ENCODE measurements at places on chromosomes 3 and 15.

GRCh38 chr3:186617036-186617946 lies 4.4 kb downstream of the AHSG start:
- DNase-seq, result peak; percentile 98

DNA sequence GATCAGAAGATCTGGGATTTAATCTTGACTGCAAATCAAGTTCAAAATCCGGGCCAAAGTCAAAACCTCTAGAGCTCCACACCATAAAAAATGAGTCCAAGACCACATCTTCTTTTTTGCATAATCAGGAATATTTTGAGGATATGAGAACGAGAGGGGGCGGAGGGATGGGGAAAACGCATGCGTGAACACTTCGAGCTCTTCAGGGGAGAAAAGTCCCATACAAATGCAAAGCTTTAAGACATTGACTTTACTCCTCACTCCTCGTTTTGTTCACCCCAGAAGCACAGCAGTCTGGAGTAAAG lies 68.2 kb downstream of the SUMF1 start:
- no peak for DNase-seq

DNA sequence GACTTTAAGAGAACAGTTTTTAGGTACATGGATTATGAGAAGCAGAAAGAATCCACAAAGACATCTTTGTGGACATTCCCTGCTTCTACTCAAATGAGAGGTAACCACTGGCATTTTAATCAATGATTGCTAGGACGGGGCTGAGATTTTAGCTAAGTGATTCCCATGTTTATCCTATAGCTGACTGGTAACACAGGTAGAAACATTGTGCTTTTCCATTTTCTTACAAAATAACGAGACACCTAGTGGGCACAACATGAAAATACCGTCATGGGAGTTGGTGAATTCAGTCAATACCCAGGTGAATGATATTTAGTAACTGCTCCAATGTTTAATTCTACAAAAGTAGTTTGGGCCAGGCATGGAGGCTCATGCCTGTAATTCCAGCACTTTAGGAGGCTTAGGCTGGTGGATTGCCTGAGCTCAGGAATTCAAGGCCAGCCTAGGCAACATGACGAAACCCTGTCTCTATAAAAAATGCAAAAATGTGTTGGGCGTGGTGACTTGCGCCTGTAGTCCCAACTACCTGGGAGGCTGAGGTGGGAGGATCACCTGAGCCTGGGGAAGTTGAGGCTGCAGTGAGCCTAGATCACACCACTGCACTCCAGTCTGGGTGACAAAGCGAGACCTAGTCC lies 37.2 kb upstream of the DENND4A start:
- DNase-seq, result no peak

DNA sequence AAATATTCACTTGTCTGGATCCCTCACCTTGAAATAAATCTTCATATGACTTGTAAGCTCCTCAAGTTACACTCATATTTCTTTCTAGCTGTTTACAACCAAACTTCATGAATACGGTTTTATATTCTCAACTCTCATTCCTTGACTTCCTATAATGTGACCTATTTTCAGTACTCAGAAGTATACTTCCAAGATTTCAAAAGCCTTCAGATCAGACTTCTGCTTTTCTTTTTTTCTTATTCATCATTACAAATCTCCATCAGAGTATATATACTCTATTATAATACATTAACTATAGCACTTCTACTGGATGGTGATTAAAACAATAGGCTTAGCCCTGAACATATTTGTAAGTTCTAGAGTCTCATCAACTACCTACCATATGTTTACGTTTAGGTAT lies 123.6 kb upstream of the ALCAM start:
- no peak for DNase-seq

DNA sequence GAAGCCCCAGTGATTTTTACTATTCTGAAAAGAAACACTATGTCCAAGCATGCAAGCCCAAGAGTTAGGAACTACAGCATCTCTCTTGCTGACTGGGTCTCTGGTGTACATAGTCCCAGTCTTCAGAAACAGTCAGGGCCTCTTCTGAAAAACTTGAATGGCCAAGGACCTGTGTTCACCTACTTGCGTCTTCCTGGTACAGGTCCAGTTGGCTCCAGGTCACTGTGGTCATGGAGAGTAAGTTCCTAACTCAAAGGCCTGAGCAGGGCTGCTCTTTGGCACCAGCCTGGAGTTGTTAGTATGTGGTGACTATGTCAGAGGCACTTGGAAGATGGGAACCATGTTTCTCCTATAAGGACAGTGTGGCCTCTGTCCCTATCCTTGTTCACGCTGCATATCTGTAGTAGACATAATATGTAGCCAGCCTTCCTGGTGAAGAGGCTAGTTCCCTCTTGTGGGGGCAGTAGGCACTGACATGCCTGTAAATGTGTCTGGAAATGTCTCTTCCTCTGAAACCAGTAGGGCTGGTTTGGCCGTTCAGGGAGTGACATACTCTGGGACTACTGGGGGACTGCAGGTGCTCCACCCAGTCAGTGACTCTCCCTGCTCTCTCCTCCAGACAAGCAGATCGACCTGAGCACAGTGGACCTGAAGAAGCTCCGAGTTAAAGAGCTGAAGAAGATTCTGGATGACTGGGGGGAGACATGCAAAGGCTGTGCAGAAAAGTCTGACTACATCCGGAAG lies 2.6 kb upstream of the RBM15B start:
- no peak for DNase-seq

DNA sequence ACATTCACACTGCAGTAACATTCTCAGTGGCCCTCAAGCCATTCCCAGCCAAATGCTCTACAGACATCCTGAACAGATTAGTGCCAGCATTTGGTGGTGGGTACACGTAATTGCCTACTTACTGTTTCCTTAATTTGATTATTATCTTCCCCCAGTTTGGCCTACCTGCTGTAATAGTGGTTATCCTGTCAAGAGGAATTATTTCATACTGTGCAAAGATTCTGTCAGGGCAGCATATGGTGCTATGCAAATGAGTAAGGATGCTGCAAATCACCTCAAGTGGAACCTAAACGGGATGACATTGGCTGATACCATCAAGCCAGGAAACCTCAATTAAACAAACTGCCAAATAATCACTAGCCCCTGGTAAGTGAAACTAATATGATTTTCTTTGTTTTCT lies 88.7 kb downstream of the SEMA6D start:
- DNase-seq, result no peak

DNA sequence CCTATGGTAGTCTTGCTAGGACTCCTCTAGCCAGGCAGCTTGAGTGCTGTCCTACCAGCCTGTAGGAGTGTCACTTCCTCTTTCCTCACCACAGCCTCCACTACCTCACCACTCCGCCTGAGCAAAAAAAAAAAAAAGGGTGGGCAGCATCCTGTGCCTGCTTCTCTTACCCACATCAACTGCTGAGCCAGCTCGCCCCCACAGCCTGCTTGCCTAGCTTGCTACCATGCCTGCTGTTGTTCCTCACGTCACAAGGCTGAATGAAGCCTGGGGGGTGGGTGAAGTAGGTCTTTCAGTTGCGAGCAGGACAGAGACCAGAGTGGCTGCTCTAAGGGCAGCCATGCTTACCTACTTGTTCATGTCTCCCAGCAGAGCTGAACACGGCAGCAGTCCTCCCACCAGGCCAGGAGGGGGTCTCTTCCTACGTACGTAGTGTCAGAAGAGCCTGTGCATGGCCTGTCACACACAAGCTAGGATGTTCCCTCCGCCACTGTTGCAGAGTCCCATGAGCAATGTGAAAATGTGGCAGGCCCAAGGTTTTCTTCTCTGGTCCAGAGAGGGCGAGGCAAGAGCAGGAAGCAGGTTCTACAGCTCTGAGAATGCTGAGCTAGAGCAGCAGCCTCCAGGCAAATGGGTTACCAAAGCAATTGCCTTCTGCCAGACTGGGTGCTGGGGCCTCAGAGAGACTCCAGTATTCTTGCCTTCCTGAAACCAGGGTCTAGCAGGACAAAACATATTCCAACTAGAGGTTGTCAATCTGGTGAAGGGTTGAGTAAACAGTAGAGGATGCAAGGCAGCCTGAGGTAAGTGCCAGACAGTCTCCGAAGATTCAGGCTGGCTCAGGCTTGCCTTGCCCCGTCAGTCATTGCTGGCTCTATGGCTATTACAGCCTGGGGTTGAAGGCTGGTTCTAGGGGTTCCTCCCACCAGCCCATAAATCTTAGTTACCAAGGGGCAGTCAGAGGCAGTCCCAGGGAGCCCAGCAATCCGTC lies 8.1 kb downstream of the PPM1M start:
- DNase-seq, result no peak

GRCh38 chr3:212432-212831 lies 15.9 kb downstream of the CHL1 start:
- DNase-seq, result no peak

DNA sequence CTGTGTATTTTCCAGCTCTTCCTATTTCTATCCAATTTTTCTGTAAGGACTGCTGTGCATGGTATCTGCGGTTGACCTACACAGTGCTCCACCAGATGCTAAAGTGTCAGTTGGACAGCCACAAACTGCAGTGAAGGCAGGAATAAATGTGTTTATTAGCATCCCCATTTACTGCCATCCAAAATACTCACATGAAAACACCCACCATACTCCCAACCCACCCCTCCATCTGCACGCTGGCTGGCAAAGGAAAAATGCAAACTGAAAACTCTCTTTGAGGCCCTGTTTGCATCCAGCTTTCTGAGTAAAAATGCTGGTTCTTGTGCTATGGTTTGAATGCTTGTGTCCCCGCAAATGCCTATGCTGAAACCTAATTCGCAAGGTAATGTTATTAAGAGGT lies 515.5 kb downstream of the ZNF385D start:
- DNase-seq, result no peak

GRCh38 chr15:82306791-82307713 lies 42.2 kb downstream of the GOLGA6L10 start:
- DNase-seq, result no peak

GRCh38 chr3:59412516-59412915 lies 362.7 kb upstream of the CFAP20DC start:
- DNase-seq, result peak; percentile 24

GRCh38 chr3:195163719-195164572 lies 107.0 kb downstream of the XXYLT1 start:
- DNase-seq, result no peak

DNA sequence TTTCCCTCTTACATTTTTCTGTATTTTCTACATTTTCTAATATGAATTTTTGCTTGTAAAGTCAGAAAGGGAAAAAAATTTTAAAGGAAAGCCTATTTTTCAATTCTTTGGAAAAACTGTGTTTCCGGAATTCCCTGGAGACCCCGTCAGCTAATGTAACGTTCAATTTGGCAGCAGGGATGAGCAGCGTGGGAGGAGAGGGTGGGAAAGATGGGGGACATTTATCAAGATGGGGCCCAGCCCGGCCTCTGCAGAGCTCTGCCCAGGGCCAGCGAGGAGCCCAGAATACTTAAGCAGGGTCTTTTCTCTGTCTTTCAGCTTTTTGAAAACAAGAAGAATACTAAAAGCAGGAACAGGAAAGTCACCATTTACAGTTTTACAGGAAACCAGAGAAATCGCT lies 129.0 kb downstream of the LRRK1 start:
- DNase-seq, result no peak

- peak; percentile 4 for DNase-seq
These were observed 27.5 kb upstream of the MAPKBP1 start for GRCh38 chr15:41746802-41747201.

GRCh38 chr15:62389885-62390790 lies 225.1 kb upstream of the C2CD4B start:
- peak; percentile 87 for DNase-seq

DNA sequence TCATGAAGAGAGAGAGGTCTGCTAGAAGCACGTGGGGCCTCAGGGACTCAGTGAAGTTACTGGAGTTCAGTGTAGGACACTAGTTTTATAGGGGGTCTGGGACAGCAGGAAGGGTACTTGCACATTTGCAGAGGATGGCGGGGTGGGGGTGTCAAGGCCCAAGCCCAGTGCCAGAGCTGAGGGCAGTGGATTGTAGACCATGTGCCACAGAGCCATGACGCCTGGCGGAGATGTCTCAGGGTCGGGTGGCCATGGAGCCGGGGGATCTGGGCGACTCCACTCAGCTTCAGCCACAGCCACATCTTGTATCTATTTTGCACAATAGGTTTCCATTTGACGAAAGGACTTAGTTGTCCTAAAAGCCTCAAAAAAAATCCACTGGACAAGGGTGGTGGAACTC lies 50.4 kb upstream of the RGMA start:
- DNase-seq, result no peak

- no peak for DNase-seq
These were observed 222.6 kb downstream of the ZNF385D start for GRCh38 chr3:21528291-21528995.

GRCh38 chr3:38579551-38580449 lies 69.7 kb downstream of the SCN5A start:
- no peak for DNase-seq

DNA sequence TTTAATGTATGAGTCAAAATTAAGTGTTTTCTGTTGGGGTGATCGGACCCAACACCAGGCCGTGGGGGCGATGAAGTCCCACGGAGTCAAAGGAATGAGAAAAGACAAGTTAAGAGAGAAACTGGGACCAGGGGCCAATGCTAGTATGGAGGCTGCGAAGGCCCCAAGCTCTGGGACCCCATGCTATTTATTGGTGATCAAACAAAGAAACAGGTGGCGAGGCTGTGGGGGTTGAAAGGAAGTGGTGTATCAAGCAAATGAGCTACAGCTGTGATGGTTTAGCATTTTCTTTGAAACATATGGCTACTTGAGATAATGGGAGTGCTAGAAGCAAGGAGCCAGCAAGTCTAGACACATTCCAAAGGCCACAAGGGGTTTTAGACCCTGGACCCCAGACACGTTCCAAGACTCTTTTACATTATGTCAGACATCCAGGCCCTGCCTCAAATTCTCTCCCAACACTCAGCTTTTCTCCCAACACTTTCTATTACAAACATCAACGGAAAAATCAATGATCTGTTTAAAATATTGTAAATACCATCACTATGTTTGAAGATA lies 56.0 kb upstream of the SNRPN start:
- no peak for DNase-seq

- DNase-seq, result no peak
These were observed 75.1 kb upstream of the TRIM42 start for GRCh38 chr3:140602781-140603180.

GRCh38 chr15:32688151-32688639 lies 29.6 kb upstream of the GREM1 start:
- no peak for DNase-seq

- DNase-seq, result peak; percentile 12
These were observed 87.8 kb downstream of the NCEH1 start for GRCh38 chr3:172622916-172623700.

DNA sequence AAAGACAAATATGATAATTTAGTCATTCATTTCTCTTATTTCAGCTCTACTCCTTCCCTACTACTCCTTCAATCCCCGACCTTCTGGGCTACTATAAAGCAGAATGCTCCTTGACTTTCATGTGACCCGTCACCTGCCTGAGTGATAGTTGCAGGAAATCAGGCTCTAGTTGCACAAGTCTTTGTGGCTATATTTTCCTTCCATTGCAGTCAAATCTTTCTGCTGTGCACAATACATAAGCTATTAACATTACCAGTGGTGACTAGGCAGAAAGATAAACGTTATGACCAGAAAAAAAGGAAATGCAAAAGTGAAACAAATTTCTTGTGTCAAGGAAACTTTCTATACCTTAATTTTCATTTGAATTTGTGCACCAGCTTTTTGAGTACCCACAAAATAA lies 2.3 kb downstream of the SUCNR1 start:
- no peak for DNase-seq

- peak; percentile 65 for DNase-seq
These were observed 234.8 kb upstream of the WNT5A start for GRCh38 chr3:55721716-55722484.

- DNase-seq, result no peak
These were observed 193.8 kb upstream of the TMCO5A start for GRCh38 chr15:37740623-37741141.

- DNase-seq, result peak; percentile 92
These were observed at the start of gene PLXND1 for GRCh38 chr3:129606636-129607390. Gene PLXND1, minus strand, starts transcription at chr3:129606676. Its CDS starts 37 bp downstream, at chr3:129606639.

- no peak for DNase-seq
These were observed 123.9 kb downstream of the FEZF2 start for GRCh38 chr3:62249484-62249776.
